ENCODE measurements at places on chromosomes 11 and 22. TPM values are rescaled to one million over a fixed set of nuclear protein-coding genes. Genes with fewer than 3 reads are reported as not detected.

DNA sequence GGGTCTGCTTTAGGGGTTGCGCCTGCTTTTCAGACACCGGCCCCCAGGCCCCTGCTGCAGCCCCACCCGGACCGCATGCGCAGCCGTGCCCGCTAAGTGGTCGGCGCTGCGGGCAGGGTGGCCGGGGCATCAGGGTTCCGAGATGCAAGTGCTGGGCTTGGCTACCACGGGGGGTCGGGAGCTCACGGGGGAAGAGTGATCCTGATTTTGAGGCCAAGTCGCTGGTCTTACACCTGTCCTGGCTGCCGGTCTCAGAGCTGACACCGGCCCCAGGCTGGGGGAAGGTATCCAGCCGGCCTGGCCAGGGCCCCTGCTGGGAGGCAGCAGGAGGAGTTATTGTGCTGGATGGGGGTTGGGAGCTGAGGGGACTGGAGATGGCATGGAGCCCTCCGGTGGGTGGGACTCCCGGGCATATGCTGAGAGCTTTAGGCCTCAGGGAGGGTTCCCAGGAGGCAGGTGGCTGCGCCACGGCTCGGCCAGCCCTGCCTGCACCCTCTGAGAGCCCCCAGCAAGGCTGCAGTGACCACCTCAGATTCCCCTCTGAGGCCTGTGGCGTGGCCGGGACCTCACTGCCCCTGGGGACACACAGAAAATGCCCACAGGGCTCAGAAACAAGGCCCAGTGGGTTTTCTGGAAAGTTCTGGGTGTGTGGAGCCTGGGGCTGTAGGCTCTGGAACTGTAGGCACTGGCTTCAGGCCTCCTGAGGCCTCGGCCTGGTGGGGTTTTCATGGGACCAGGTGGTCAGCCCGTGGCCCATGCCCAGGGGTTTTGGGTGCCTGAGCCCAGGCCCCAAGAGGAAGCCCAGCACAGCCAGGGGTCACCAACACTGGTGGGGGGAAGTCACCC lies 4.4 kb upstream of the MUC5AC start:
- no peak for DNase-seq

DNA sequence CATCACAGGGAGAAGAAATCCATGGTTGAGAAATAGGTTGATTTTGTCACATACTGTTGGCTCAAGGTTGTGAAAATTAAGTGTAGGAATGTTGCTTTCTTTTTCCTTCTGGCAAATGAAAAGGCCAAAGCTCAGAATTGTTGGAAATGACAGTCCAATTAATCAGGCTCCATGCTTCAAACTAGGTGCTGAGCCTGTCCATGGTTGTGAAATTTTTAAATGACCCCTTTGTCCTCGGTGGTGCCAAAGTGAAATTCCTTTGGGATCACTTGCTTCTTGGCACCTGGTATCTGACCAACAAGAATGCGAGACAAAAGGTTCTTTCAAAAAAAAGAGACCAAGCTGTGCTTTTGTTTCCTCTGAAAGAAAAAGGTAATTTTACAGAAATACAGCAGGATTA lies 451.9 kb downstream of the ETS1 start:
- no peak for DNase-seq

- DNase-seq, result no peak
Measured at GRCh38 chr11:94731880-94732601, 36.1 kb upstream of the AMOTL1 start.

Gene OR52I2
- not detected for total RNA-seq

Gene OR51E2
- not detected for total RNA-seq

DNA sequence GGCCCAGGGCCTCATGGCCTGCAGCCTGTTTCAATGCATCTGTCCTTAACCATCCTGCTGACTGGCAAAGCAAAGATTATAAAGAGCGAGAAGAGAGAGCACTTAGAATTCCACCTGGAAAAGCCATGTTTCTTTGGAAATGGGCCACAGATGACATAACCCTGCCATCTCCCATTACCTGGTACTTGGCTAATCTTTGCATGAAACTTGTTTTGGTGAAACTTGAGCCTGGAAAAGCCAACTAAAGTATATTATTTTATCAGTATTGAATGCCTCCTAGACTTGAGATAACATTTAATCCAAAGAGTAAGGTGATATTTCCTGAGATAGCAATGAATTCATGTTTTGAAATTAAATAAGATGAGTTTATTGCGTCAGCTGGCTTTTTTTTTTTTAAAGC lies 72.6 kb downstream of the NAV2 start:
- no peak for DNase-seq

Gene TMEM258
- 77.6 TPM for total RNA-seq

GRCh38 chr11:41578421-41579051 lies 119.1 kb upstream of the LRRC4C start:
- no peak for DNase-seq

DNA sequence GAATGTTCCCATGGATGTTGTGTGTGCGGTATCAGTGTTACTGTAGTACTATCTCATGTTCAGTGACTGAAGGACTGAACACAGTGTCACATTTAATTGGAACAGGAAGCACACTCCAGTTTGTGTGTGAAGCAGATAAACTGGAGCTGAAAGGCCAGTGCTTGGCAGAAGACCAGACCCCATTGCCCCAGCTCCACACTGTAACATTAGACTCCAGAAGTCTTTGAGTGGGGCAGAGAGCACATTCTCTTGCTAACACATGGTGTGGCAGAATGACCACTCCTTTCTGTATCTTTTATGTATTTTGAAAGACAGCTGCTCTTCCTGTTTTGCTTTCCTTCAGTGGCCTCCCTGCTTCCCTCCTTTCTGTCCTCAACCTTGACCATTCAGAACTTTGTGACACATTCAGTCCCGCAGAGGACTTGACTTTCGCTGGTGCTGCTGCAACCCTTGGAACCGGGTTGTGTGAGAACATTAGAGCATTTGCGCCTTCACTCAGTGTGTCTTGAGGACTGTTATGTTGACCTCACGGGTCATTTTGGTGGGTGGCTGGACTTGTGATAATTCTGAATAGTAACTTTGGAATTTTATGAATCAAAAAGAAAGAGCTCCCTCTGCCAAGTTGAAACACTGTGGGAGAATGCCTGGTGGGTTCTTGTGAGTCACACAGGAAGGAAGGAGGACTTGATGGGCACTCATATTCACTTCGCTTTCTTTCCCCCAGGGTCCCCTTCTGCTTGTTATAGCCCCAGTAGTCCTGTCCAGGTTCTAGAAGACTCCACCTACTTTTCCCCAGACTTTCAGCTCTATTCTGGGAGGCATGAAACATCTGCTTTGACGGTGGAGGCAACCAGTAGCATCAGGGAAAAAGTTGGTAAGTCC lies 26.4 kb downstream of the AMOTL1 start:
- no peak for DNase-seq

Gene OR4D6
- total RNA-seq, result not detected

GRCh38 chr22:29102300-29102699 lies 29.5 kb downstream of the KREMEN1 start:
- DNase-seq, result no peak

GRCh38 chr11:70500076-70500847 lies 101.9 kb downstream of the CTTN start:
- no peak for DNase-seq

GRCh38 chr11:7448201-7448600 lies 37.1 kb upstream of the OLFML1 start:
- DNase-seq, result no peak

GRCh38 chr11:34570584-34570983 lies 50.3 kb upstream of the EHF start:
- no peak for DNase-seq

- DNase-seq, result no peak
Measured at GRCh38 chr11:95556011-95556341, 233.6 kb downstream of the FAM76B start.

DNA sequence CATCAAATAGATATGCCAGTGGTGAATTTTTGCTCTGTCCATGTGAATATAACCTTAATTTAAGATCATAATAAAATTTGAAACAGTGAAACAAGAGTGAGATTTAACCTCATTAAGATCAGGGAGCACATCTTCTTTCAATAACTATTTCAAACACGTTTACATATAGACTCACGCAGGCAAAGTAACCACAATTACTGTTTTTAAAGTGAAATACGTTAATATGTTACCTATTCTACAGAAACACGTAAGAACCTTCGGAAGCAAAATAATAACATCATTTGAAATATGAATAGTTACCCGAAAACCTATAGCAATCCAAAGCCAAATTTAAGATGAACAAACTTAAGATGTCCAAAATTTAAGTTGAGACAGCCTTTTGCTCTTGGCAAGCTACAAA lies 136.2 kb upstream of the ZC3H12C start:
- DNase-seq, result no peak

DNA sequence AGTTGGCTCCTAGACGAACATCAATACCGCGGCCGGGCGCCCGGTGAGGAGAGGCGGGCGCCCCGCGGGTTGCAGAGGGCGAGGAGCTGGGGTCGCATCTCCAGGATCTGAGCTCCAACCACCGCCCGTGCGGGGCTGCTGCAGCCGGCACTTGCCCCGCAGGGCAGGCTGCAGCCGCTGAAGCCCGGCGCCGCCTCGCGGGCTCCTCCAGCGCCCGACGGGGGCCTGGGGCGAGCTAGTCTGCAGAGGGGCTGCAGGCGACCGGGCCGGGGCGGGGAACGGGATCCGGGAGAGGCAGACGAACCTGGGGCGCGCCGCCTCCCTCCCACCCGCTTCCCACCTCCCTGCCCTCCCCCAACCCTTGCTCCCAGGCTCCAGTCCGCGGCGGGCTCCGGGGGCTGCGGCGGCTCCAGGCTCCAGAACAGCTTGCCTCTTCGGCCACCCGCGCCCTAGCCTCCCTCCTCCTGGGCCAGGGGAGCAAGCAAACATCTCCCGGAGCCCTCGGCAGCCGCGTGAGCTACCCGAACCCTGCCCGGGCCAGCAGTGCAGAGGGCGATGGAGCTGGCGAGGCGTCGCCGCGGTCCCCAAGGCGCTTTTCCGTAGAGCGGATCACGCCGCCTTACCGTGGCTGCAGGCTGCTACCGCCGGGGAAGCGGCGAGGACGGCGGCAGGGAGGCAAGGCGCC lies 802 bp downstream of the TENM4 start:
- no peak for DNase-seq

DNA sequence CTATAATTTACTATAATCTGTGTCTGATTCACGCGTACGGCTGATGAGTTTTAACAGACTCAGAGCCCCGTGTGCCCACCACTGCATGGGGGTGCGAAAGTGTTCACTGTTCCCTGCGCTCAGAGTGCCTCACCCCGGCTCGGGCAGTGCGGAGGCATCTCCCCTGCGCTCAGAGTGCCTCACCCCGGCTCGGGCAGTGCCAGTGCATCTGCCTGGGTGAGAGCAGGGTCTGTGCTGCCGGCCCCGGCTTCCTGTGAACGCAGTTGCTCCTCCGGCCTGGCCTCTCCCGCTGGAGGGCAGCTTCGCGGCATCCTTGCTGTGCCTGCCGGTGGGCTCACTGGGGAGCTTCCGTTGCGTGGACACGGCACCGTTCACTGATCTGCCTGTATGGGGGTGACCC lies 14.2 kb downstream of the PTDSS2 start:
- no peak for DNase-seq

- no peak for DNase-seq
Measured at GRCh38 chr22:36756746-36757655, 18.9 kb downstream of the IFT27 start.

- no peak for DNase-seq
Measured at GRCh38 chr22:19571995-19572394, 47.8 kb upstream of the CLDN5 start.

- DNase-seq, result no peak
Measured at GRCh38 chr11:75000975-75001354, 12.2 kb downstream of the NEU3 start.
